GM13977 (cell line): ENCODE measurements at places on chromosomes 2 and 18.

DNA sequence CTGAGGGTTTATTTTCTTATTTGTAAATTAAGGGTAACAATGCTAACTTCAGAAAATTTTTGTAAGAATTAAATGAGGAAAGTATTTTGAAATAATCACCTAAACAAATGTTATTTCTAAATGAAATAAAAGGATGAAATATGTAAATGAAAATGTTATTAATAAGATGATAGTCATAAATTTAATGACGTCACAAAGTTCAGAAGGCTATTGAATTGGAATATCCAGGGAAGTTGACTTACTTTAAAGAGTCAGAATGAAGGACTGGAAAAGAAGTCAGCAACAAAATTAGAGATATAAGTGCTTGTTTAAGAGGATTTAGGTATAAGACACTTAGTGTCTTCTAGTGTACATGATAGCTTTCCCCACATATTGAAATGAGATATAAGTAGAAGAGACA is 732.6 kb upstream of the CDH7 start:
- DNase-seq, result no peak

DNA sequence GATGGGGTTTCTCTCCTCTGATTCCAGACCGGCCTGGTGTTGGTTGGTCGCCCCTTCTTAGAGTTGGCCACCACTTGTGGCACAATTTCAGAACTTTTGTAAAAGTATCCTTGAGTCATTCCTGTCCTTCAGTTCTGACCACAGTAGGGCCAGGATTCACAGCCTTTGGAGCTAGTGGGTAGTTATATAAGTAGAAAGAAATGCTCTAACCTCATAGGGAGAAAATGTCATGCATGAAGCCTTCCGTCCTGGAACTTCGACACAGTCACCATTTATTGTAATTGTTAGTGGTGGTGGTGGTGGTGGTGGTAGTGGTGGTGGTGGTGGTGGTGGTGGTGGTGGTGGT is 65.4 kb downstream of the EPAS1 start:
- DNase-seq, result no peak

DNA sequence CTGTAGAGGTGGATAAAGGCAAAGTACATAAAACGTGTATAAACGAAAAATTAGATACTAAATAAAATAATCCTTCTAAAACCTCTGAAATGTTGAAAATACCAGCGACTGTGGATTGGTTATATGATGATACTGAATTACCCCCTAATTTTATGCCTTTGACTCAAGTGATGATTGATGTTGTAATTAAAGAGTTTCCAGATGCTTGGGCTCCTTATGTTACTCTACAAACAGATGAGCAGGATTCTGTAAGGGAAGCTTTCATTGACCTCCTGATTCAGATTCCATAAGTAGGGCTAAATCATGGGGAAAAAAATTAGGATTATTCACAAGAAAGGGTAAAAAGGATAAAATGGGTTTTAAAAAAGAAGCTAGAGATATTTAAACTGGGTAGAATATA is 418.2 kb upstream of the SLC39A10 start:
- DNase-seq, result no peak

GRCh38 chr2:149877913-149878312 is 290.3 kb upstream of the MMADHC start:
- DNase-seq, result no peak

GRCh38 chr18:39596221-39596620 is 2030.6 kb upstream of the CELF4 start:
- no peak for DNase-seq

DNA sequence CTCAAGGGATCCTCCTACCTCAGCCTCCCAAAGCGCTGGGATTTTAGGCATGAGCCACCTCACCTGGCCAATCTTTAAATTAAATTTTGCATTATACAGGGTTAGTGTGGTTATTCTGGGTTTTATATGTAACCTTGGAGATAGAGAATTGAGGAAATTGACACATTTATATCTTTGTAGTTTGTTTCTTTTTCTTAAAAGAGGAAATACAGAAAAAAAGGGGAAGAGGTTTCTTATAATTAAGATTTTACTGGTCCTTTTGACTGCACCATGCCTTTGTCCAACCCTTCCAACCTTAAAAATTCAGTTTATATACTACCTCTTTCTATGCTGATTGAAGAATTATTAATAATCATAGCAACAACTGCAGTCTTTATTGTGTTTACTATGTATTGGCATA is 210.1 kb upstream of the STON1 start:
- no peak for DNase-seq

DNA sequence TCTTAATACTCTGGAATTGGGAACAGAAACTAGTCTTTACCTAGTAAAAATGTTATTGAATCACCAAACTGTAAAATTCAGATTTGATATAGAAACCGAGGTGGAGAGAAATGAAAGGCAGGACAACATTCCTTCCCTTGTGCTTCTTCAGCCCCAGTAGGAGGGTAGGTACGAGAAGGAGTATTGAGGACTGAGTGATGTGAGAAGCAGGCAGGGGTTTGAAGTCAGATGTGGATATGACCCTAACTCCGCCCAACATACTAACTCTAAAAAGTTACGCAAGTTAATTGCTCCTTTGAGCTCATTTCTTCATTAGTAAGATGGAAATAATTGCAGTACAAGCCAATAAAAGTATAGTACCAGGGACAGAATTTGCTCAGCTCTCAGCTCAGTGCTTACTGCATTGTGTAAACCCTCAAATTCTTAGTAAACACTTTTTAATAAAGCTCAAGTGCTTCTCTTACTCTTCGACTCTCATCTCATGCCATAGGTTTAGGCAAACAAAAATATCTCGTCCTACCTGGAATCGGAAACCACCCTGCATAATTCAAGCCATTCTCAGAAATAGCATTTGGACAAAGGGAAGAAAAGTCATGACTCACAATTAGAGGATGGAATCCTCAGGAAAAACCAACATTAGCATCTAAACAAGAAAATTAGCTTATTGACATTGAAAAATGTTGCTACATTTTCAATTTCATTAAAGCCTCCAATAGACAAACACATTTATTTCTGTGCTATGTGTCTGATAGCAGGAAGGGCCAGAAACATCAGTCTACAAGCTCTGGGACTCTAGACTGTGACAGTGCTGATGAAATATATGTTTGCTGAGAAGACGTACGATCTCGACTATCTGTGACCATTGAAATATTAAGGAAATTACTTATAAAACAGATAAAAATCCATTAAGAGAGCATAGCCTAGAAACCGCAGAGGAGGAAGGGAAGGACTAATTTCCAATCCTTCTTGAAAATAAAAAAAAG is 161.3 kb downstream of the HNMT start:
- DNase-seq, result no peak

- no peak for DNase-seq
Measured at GRCh38 chr2:41963661-41964525, 83.9 kb upstream of the PKDCC start.

DNA sequence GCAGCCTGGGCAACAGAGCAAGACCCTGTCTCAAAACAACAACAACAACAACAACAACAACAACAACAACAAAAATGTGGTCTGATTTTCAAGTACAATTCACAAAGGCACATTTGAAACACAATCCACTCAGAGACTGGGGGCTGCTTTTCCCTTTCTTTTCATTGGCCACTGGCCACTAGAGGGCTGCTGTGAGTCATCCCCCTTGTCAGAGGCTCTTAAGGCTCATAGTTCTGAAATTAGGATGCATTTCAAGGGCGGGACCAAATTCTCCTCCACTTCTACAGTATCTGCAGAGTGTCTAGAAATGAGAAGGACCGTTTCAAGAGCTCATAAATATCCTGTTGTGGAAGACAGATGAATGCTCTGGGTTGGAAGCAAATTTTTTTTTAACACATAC is 285.4 kb downstream of the NRXN1 start:
- peak; percentile 5 for DNase-seq

DNA sequence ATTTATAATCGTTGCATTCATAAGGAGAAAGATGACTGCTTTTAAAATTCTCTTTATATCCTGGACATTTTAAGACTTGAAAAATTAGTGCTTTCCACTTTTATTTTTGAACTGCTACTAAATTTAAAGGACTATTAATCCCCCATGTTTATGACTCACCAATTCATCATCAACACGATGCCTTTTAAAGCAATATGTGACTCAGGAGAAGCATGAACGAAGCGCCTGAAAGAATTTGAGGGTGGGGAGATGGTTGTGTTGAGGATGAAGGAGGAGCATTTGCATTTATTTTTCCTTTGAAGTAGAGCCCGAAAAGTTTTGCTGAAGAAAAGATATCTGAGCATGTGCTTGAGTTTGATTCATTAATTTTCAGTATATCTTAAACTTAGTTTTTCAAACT is 192.2 kb upstream of the LRRTM1 start:
- no peak for DNase-seq

DNA sequence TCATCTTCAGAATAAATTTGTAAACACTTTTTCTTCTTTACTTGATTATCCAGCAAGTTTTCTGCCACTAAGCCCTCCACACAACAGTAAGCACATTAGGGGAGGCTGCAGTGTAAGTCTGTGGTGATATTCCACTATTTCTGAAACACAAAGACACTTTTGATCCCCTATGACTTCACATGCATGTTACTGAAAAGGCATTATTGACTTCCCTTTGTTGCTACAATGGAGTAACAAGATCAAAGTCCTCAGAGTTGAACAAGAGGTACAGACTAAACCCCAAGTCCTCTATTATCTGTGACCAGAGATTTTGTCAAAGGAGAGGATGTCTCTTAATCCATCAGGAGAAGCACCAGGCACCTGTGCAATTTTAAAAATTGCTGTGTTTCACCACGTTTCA is 157.9 kb downstream of the CD226 start:
- no peak for DNase-seq

DNA sequence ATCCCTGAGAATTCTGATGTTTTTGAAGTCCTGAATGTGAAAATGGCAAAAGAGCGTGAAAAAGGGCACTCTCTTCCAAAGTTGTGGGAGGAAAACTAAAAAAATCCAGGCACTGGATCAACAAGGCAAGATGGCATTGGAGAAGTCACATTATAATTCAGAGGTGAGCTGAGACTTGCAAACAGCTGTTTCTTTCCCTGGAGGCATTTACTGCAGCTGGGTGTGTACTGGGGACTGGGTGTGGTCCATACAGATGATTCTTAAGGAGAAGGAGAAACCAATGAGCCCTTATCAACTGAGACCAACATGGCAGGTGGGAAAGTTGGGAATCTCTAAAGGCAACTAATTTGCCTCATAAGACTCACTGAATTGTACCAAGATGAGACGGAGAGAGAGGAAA is 313.9 kb downstream of the TRIB2 start:
- no peak for DNase-seq

GRCh38 chr2:46097714-46098480 is 199.3 kb upstream of the EPAS1 start:
- DNase-seq, result no peak

- no peak for DNase-seq
Measured at GRCh38 chr2:237588044-237588696, 2.4 kb downstream of the RAB17 start.

GRCh38 chr2:49656853-49657252 is 502.5 kb upstream of the FSHR start:
- no peak for DNase-seq

DNA sequence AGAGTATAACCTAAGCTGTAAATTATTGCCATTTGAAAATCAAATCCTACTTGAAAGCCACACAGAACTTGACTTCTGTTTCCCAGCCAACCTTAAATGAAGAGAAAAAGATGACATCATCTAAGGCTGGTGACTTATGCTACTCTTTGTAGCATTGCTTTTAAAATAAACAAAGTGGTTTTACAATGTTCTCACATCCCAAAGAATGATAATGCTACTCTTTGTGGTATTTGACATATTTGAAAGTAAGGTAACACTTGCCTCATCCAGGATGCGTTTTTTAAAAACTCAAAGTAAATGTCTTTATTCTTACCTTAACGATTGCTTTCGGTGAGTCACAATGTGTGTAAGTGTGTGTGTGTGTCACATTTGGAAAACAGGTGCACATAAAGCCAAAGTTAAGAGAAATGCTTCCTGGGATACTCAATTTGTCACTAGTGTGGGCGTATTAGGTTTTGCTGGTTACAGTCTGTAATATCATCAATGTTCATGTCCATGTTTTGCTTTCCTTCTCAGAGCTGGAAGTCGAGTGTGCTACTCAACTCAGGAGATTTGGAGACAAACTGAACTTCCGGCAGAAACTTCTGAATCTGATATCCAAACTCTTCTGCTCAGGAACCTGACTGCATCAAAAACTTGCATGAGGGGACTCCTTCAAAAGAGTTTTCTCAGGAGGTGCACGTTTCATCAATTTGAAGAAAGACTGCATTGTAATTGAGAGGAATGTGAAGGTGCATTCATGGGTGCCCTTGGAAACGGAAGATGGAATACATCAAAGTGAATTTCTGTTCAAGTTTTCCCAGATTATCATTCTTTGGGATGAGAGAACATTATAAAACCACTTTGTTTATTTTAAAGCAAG is 2.6 kb downstream of the PMAIP1 start:
- DNase-seq, result peak; percentile 28

DNA sequence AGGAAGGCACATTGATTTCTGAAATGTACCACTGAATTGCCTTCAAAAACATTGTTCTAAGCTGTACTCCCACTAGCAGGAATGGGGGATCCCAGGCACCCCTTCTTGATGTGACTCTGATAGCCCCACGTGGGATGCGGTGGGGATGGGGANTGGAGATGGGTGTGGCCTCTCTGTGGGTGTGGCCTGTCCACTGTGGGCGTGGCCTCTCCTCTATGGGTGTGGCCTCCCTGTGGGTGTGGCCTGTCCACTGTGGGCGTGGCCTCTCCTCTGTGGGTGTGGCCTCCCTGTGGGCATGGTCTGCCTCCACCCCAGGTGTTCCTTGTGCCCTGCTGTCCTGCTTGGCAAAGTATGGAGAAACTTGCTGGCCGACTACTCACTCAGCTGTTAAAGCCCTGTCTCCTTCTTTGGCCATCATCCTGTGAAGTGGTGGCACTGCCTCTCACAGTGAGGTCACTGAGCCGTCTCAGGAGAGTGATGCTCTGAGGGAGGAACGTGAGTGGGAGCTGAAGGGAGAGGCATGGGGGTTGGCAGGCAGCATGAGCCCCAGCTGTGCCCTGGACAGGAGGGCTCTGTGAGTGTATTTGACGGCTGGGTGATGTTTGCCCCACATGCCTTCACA is 6.7 kb upstream of the PARD6G start:
- no peak for DNase-seq

GRCh38 chr2:213251618-213252017 is 32.6 kb upstream of the SPAG16 start:
- DNase-seq, result peak; percentile 28

- no peak for DNase-seq
Measured at GRCh38 chr2:185608799-185609198, 129.8 kb upstream of the FSIP2 start.

DNA sequence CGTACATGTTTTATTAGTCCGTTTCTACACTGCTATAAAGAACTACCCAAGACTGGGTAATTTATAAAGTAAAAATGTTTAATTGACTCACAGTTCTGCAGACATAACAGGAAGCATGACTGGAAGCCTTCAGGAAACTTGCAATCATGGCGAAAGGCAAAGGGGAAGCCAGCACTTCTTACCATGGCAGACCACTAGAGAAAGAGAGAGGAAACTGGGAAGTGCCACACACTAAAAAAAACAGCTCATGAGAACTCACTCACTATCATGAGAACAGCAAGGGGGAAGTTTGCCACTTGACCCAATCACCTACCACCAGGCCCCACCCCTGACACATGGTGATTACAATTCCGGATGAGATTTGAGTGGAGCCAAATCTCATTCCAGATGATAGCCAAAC is 466.2 kb downstream of the IRS1 start:
- no peak for DNase-seq

- peak; percentile 41 for DNase-seq
Measured at GRCh38 chr2:152740743-152741328, 22.4 kb downstream of the ARL6IP6 start.

- DNase-seq, result no peak
Measured at GRCh38 chr18:79713341-79713740, 33.7 kb downstream of the CTDP1 start.

GRCh38 chr2:84999553-84999955 is 28.6 kb downstream of the KCMF1 start:
- no peak for DNase-seq

GRCh38 chr18:72985686-72986085 is 117.9 kb upstream of the NETO1 start:
- DNase-seq, result no peak
